ENCODE measurements at places on chromosomes 5 and 9.

GRCh38 chr9:38390851-38391250, 1.7 kb upstream of the ALDH1B1 start:
- H3K36me3 ChIP-seq: peaks cover 7% of the 10 kb centered on the region
- H3K27me3 ChIP-seq: peaks cover 6% of the 10 kb centered on the region
- H3K4me1 ChIP-seq: peaks cover 16% of the 10 kb centered on the region
- no peak for DNase-seq

DNA sequence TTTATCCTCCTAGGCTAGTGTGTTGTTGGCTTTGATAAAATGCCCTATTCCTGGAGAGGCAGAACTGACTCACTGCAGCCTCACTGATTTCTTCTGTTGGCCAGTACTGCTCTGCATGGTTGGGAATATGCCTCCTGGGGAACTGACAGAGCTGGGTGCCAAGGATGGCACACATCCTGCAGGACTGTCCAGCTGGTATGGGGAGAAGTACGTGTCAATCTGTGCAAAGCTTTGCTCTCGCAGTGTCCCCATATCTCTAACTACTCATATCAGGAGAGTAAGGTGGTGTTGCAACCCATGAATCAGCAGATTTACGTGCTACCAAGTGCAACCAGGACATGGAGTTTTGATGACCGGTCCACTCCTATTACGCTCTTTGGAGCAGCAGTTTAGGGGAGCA, 74.7 kb downstream of the TEK start:
- peaks cover 9% of the 10 kb centered on the region for H3K27me3 ChIP-seq
- H3K4me3 ChIP-seq: no peak overlapping the region
- no peak overlapping the region for H3K27ac ChIP-seq
- DNase-seq: no peak

GRCh38 chr9:5857928-5858327, 25.0 kb upstream of the ERMP1 start:
- peaks cover 4% of the 10 kb centered on the region for H3K36me3 ChIP-seq
- no peaks in the 10 kb centered on the region for H3K4me1 ChIP-seq
- H3K4me3 ChIP-seq: no peak overlapping the region
- no peaks in the 10 kb centered on the region for H3K27me3 ChIP-seq
- no peak for DNase-seq

DNA sequence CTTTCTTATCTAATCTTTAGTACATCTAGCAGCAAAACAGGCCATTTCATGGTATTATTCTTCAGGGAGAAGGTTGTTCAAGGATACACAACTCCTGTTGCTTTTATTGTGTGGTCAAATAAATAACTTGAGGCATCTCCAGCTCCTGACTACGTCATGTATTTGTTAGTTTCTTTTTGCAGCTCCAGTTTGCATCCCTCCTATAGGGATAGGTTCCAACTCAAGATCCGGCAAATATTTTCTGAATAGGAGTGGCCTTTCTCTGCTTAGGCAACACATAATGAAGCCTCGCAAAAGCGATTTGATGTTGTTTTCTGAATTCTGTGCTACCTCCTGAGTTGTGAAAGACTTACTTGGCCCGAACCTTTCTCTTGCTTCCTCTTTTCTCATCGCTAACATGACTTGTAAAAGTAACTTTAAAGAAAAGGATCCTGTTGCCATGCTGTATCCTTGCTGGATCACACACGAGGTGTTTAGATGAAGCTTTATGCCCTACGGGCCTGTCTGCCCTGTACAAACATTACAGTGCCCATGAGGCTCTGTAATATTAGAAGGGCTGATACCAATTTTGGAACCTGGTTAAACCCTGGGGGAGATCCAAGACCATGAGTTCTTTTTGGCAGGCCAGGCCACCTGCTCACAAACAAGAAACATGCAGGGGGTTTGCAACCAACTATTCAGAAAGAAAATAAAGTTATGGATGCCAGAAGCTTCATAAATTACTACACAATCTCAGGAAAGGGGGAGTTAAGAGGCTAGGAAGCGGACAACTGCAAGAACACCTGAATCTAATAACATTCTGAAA, 149.8 kb upstream of the FGF10 start:
- no peaks in the 10 kb centered on the region for H3K36me3 ChIP-seq
- no peak overlapping the region for H3K27ac ChIP-seq
- no peak for DNase-seq
- no peaks in the 10 kb centered on the region for H3K4me1 ChIP-seq
- H3K27me3 ChIP-seq: no peaks in the 10 kb centered on the region
